Progenitor cell of endocrine pancreas (in vitro differentiated cells): ENCODE measurements at places on chromosomes 1 and 21. TPM values are rescaled to one million over a fixed set of nuclear protein-coding genes. Genes with fewer than 3 reads are reported as not detected.
A peak's percentile ranks its signal among the peaks of the same experiment; 100 is the strongest.

DNA sequence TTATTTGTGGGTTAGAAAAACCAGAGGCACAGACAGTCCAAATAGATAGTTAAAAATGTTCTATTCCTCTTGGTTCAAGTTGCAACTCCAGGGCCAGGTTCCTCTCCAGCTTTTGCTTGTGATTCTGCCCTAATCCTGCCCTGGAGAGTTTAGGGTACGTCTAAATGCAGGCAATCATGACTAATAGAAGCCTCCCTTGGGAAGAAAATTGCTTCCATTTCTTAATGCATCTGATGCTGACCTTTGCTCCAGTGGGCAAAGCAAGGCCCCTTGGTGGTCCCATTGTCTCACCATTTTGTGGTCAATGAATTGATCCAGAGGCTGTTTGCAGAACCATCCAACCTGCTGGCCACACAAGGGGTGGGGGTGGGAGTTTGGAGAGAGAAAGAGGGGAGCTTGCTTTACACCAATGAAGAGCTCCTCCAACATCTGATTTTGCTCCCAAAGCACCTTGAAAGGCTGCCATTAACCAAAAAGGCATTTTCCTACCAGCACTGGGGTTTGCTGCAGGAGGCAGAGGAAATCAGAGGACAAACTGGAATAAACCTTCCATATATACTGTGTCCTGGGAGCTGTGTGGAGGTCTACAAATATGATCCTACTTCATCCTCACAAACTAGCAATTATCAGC lies 31.3 kb downstream of the C8B start:
- H3K4me1 ChIP-seq: peaks cover 22% of the 10 kb centered on the region
- no peak overlapping the region for H3K4me3 ChIP-seq
- H3K27ac ChIP-seq: no peak overlapping the region
- no peaks in the 10 kb centered on the region for H3K36me3 ChIP-seq
- DNase-seq: no peak

DNA sequence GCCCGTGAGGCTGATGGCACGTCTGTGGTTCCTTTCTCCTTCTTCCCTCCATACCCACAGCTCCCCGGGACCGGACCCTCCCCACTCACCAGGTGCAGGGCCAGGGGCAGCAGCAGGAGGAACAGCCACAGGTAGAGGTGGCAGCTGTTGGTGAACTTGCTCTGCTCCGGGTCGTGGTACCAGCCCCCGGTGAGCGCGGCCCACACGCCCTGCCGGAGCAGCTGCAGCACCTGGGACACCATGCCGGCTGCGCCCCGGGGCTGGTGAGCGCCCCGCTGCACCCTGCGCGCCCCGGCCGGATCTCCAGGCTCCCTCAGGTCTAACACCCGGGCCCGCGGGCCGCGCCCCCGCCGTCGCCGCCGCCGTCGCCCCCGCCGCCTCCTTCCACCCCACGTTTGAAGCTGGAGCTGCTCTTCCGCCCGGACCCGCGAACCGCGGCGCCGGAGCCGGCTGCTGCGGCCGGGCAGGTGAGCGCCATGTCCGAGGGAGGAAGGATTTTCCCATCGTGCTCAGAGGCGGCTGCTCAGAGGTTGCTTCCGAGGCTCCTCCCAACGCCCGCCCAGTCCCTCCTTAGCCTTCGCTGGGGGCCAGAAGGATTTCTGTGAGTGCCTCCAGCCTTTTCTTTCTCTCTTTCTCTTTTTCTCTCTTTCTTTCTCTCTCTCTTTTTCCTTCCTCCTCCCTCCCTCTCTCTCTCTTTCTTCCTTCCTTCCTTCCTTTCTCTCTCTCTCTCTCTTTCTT lies at the start of gene PCNX2:
TSS of gene PCNX2 (minus strand) at position 489 of the 738 bp plus-strand sequence. CDS start at position 242, 247 bp downstream.
- H3K27me3 ChIP-seq: no peaks in the 10 kb centered on the region
- H3K4me3 ChIP-seq: peak within 1 kb of the TSS; percentile 85
- H3K36me3 ChIP-seq: no peaks in the 10 kb centered on the region

DNA sequence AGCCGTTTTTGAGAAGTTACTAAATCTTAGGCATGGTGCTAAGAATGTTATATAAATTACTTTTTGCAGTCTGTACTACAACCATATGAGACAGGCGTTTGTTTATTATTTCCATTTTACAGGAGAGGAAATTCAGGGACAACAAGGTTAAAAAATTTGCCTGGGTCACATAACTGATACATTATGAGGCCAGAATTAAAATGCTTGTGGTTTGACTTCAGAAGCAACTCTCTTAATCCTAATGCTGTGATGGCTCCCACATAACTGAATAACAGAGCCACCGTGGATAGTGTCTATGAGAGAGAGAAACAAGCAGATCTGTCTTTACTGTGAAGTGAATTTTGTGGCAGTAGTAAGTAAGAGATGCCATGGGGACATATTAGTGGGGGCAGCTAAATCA lies 184.9 kb downstream of the NCAM2 start:
- DNase-seq: no peak
- no peak overlapping the region for H3K27ac ChIP-seq
- no peaks in the 10 kb centered on the region for H3K27me3 ChIP-seq
- H3K4me3 ChIP-seq: no peak overlapping the region

GRCh38 chr1:44835738-44836675 lies 7.0 kb downstream of the PTCH2 start:
- DNase-seq: peak; percentile 78
- peaks cover 3% of the 10 kb centered on the region for H3K27me3 ChIP-seq
- no peak overlapping the region for H3K27ac ChIP-seq
- peaks cover 1% of the 10 kb centered on the region for H3K36me3 ChIP-seq

DNA sequence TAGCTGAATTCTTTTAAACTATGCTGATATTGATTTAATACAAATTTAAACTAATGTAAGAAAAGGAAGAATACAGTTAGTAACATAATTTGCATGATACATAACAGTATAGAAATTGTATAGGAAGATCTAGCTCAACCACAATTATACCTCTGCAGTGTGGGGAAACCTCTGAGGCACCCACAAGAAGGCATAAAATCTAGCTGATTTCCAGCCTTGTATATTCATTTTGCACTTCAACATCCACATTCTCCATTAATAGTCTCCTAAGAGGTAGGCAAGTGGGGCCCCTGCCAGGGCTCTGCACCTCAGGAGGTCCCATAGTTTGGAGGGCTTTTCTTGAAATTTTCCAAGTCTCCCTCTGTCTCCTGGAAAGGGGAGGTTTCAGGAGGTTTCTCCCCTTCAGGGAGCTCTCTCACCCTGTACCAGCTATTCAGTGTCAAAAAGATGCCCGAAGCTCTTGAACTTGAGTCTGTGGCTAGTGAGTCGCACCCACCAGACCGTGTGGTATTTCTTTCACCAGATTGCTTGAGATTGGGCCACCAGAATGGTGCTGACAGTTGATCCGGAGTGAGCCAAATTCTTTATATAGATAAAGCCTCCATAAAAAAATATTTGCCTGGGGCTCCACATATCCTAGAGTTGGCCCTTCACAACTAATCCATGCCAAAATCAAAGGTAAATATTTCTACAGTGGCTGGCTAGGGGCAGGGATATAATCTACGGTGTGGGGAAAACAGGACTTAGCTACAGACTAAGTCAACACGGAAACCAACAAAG lies 108.2 kb downstream of the TIAM1 start:
- H3K4me3 ChIP-seq: no peak overlapping the region
- no peak overlapping the region for H3K27ac ChIP-seq
- H3K36me3 ChIP-seq: peaks cover 33% of the 10 kb centered on the region
- H3K4me1 ChIP-seq: peaks cover 2% of the 10 kb centered on the region
- no peak for DNase-seq

DNA sequence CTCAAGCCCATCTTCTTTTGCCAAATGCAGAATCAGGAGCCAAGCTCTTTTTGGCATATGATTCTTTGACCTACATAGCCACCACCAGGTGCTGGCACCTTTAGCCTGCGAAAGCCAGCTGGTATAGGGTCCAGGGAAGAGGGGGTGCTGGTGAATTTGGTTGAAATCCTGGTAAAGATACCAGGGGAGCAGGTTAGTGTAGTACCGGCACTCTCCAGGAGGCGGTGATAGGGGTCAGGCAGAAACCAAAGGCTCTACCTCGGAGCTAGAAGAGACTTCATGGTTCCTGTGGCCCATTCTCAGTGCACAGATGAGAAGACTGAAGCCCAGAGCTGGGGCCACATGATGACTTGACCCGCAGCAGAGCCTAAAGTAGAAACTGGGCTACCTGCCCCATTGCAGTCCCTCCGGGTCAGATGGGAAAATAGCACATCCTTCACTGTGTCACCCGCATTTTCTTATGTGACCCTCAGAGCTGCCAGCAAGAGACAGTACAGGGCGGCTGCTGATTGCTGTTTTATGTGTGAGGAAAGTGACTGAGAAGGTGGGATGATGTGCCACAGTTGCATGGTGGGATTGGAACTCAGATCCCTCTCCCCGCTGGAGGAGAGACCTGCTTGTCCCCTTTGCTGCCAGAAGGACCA lies 36.0 kb upstream of the IL19 start:
- peaks cover 2% of the 10 kb centered on the region for H3K4me1 ChIP-seq
- H3K27me3 ChIP-seq: no peaks in the 10 kb centered on the region
- peaks cover 8% of the 10 kb centered on the region for H3K36me3 ChIP-seq
- DNase-seq: peak; percentile 58
- no peak overlapping the region for H3K4me3 ChIP-seq

GRCh38 chr1:248884632-248885295 lies 21.3 kb upstream of the PGBD2 start:
- peaks cover 15% of the 10 kb centered on the region for H3K4me1 ChIP-seq
- DNase-seq: no peak
- H3K27ac ChIP-seq: no peak overlapping the region
- no peaks in the 10 kb centered on the region for H3K27me3 ChIP-seq
- no peak overlapping the region for H3K4me3 ChIP-seq
- H3K36me3 ChIP-seq: no peaks in the 10 kb centered on the region

DNA sequence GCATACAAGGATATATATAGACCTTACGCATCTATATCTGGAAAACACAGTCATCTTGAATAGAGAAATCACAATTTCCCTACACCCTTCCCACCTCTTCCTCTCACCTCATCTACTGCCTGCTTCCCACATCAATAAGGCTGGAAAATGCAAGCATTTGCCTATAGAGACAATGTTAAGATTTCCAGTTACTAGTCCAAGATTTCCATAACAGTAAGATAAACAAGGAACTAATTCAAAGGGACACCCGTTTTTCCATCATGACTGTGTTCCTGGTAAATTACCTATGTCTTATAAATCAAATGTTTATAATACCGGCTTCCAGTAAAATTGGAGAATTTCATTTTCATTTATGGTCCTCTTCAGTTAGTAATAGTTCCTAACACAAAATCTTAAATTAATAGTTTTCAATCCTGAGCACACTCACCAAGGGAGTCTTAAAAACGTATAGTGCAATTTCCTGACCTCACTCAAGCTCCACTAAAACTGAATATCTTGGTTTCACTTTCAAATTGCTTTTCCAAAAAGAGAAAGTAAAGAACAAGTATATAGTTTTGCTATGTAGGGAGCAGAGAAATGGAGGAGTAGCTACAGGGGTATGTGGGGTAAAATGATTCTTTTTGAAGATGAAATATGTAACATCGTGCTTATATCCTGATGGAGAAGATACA lies 398.7 kb downstream of the PLPP3 start:
- no peak overlapping the region for H3K4me3 ChIP-seq
- no peaks in the 10 kb centered on the region for H3K4me1 ChIP-seq
- H3K36me3 ChIP-seq: no peaks in the 10 kb centered on the region
- no peaks in the 10 kb centered on the region for H3K27me3 ChIP-seq

DNA sequence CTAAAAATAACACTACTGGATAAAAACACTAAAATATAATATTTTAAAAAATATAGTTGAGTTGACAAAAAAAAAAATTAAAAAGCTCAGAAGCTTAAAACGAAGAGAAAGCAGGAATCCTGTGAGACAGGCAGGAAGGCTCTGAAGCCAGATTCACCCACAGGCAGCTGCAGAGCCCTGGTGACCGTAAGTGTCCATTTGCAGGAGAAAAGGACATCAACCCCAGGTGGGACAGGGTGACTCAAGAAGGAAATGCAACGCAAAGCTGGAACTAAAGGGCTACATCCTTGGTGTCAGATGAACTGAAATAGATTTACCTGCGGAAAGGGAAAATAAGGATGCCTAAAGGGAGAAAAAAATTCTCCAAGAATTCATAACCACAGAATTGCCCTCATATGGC lies 46.8 kb downstream of the USP24 start:
- no peaks in the 10 kb centered on the region for H3K27me3 ChIP-seq
- H3K36me3 ChIP-seq: peaks cover 15% of the 10 kb centered on the region
- no peak overlapping the region for H3K4me3 ChIP-seq
- no peak for DNase-seq
- H3K4me1 ChIP-seq: no peaks in the 10 kb centered on the region
- no peak overlapping the region for H3K27ac ChIP-seq

DNA sequence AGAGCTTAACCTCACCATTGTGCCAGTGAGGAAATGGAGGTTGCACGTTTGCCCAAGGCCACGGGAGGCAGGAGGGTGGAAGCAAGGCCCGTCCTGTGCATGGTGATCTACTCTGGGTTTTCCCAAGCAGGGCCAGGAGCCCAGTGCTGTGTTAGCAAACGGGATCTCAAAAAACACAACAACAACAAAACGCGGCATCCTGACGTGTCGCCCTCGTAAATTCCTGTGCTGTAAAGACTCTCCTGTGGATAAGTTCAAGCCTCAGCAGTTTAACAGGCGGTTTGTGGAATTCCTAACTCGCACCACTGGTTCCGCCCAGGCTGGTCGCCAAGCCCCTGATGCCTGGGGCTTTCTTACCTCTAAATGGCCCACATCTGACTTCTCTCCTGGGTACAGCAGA lies 39.1 kb downstream of the TFF3 start:
- H3K27ac ChIP-seq: no peak overlapping the region

DNA sequence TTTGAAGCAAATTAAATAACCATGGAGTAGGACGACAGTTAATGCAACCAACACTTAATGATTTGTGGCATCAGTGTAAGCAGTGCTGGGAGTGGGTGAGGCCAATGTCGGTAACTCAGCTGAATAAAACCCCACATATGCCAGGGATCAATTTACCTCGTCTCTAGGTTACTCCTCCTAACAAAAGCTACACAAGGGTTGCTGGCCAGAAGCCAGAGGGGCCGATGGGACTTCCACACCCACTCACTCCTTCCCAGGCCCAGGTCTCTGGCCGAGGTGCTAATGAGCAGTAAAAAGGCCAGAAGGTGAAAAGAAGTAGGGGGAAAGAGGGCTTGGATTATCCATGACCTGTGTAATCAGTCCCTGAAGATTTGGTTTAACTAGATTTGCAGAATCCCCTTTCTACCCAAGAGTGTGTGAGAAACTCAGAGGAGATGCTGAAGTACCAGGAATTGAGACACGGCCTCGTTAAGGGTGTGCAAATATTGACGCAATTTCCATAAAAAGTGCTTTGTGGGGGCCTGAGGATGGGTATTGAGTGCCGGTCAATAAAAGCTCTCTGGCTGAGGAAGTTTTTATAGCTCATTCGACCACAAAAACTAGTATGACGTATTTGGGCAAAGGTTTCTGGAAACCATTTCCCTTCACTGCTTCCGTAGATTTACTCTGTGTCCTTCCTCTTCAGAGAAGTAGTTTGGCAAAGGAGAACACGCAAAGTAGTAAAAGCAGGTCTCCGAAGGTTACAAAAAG lies 145.5 kb downstream of the TBX15 start:
- no peak overlapping the region for H3K27ac ChIP-seq
- H3K36me3 ChIP-seq: no peaks in the 10 kb centered on the region
- H3K27me3 ChIP-seq: peaks cover 19% of the 10 kb centered on the region
- no peak overlapping the region for H3K4me3 ChIP-seq
- DNase-seq: no peak

The CIART gene
- total RNA-seq: 1.9 and 2.7 TPM in 2 replicates

The PLA2G2A gene
- total RNA-seq: 2.0 and 2.4 TPM in 2 replicates

The TNFSF4 gene
- 1.3 and 1.7 TPM in 2 replicates for total RNA-seq

The FCRL3 gene
- total RNA-seq: not detected in 2 replicates

The URB1 gene
- total RNA-seq: 17.0 and 17.1 TPM in 2 replicates

The ZNF683 gene
- not detected in 2 replicates for total RNA-seq

The CCDC24 gene
- 34.8 and 35.9 TPM in 2 replicates for total RNA-seq

The RIPPLY3 gene
- 17.9 and 18.9 TPM in 2 replicates for total RNA-seq

The NR1I3 gene
- total RNA-seq: not detected in 2 replicates

The VHLL gene
- total RNA-seq: 0.46 TPM in 1 of 2 replicates, not detected in the other

The ADAMTS4 gene
- total RNA-seq: 0.22 and 0.24 TPM in 2 replicates

The ANGPTL7 gene
- total RNA-seq: not detected in 2 replicates
